ENCODE measurements at places on chromosomes 13 and 19.

DNA sequence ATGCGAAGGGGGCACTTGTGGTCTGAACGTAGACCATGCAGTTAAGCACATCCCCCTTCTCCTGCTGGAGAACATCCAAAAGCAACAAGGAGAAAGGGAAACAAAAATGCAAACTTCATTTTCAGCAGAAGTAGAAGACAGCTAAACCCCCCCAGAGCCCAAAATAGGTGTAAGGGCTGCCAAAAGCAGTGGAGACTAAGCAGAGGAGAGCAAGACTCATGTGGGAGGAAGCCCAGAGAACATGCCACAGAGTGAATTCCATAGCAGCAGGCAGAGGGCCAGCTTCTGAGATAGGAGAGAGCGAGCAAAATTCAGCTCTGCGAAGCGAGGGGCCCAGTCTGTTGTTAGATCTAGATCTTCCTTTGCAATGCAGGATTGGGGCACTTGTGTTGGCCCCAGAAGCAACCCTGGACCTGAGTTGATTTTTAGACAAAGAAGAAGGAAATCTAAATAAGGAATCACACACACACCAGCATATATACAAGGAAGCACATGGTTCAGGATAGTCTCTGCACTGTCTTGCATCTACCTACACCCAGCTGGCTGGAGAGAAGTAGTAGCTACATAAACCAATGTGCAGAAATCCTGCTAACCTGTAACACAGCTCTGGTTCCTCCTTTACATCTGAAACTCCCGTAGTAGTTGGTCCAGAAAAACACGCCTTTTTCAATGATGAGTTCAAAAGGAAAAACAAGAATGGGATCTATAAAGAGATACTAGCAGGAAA, 199.6 kb downstream of the SPRY2 start:
- DNase-seq, result peak; percentile 26

- DNase-seq, result peak; percentile 60
Observed at GRCh38 chr19:7512400-7512851, 3.5 kb upstream of the ZNF358 start.

GRCh38 chr13:31227870-31228269, 28.1 kb downstream of the B3GLCT start:
- no peak for DNase-seq

GRCh38 chr13:75782985-75783384, 146.9 kb downstream of the LMO7 start:
- peak; percentile 32 for DNase-seq

- no peak for DNase-seq
Observed at GRCh38 chr13:38951525-38952313, 38.9 kb downstream of the STOML3 start.

GRCh38 chr19:11041966-11042627, 47.2 kb upstream of the LDLR start:
- DNase-seq, result no peak

GRCh38 chr13:103007427-103007762, 58.8 kb downstream of the SLC10A2 start:
- no peak for DNase-seq

GRCh38 chr19:3333662-3334061, 32.7 kb upstream of the NFIC start:
- no peak for DNase-seq

- no peak for DNase-seq
Observed at GRCh38 chr19:33000510-33000909, 28.5 kb downstream of the FAAP24 start.

GRCh38 chr13:99656844-99657381, 155.6 kb downstream of the TM9SF2 start:
- DNase-seq, result no peak

GRCh38 chr19:1863328-1863637, at the start of gene KLF16:
KLF16 (minus strand) TSS chr19:1863579; CDS start chr19:1863497, 82 bp downstream.
- DNase-seq, result no peak

DNA sequence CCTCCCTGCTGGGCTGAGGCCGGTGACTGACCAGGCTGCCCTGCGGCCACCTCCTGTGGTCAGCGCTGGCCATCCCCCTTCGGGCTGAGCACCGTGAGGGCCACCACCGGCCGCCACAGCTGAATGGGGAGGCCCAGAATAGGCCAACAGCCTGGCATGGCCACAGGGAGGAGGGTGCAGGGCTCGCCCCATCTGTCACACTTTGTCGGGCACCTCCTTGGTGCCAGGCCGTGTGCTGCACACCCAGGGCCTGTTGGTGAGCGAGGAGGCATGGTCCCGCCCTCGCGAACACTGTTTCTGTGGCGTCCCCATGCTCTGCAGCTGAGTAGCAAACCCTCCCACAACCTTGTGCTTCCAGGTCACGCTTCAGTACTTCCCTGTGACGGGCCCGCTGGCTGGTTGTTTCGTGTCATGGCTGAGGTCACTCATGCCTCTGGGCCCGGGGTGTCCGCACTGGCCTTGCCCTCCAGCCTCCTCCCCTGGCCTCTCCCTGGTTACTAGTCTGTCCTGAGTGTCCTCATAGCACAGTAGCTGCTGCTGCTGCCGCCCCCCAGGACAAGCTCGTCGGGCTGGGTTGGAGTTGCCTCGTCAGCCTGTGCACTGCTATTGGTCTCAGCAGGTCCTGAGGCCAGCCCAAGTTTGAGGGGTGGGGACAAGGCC, 15.2 kb downstream of the EPN1 start:
- DNase-seq, result no peak

DNA sequence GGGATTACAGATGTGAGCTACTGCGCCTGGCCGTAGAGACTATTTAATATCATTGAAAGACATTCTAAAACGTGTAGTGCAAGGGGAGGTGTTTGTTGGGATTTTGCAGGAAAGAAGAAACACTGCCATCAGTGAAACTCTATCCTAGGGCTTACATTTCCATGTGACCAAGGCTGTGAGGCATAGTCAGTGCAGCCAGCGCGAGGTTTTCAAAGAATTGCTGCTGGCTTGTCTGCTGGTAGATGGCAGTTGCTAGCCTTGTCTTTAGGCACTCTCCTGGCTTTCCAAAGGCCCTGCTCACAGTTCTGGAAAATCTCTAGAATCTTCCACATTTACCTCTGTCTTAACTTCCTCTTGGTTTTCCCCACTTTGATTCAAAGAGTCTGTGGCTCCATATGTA, 77.5 kb downstream of the GPC6 start:
- no peak for DNase-seq

DNA sequence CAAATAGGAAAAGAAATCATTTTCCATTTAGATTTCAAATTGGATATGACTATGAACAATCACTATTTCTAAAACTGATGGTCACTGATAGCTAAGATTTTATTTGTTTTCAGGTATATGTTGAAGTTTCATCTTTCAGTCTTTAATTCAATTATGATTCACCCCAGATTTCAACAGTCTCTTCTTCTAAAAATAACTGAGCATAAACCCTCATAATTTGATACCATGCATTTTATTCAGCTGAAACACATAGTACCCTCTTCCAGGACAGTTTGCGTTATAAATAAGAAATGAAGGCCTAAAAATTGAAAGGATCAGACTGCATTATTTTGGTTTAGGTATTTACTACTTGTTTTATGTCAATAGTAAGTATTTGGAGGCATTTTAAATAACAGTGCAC, 428.5 kb upstream of the NBEA start:
- no peak for DNase-seq

- DNase-seq, result peak; percentile 25
Observed at GRCh38 chr13:64993514-64994164, 2236.5 kb downstream of the PCDH9 start.

DNA sequence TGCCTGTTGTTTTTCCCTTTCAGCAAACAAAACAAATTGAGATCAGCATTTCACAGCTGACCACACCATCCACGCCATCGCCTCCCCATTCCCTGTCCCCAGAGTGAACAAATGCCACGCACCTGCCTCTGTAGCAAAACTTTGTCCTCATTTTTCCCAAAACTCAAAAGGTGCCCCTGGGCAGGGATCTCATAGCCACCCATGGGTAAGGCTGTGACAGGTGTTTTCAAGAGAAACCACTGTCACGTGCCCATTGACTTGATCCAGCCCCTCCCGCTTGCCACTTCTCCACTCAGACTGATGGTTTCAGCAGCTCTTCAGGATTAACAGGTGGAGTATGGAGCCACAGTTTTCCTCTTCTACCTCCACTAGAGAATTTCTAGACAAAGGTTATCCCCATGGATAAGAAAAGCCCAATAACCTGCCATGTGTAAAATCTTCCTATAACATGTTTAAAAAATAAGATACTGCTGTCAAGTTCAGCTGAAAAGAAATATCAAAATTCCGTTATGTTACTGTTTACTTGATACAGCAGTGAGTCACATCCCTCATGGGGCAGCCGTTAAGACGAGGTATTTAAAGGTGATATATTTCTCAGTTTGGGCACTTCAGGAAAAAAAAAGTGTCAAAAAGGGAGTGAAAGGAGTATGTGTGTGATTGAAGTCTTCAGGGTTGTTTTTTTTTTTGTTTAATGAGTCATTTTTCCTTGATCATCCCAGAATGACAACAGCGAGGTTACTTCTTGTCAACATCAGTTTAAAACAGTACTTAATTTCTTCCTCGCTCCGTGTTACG, 63.5 kb upstream of the GPR183 start:
- no peak for DNase-seq

DNA sequence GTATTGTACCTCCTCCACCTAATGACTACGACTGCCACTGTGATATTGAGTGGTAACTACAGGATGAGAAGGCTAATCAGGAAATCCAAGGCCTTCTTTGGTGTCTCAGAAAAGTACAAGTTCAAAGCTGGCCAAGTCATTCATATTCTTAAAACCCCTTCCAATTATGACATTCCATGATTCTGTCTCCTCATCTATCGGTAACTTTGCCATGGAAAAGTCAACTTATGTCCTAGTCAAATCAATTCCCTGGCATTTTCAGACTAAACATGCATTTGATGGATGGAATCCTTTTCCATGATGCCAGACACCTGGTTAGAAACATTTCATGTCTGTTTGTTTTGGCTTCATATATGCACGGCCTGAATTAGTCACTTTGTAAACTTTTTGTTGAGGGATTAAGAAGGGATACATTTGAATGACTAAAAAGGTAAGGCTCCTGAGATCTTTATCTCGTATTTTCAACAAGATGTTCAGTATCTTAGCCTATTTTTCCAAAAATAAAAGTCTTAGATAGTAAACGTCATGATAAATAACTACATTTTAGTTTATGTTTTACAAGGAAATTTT, 186.5 kb downstream of the NHLRC3 start:
- no peak for DNase-seq

DNA sequence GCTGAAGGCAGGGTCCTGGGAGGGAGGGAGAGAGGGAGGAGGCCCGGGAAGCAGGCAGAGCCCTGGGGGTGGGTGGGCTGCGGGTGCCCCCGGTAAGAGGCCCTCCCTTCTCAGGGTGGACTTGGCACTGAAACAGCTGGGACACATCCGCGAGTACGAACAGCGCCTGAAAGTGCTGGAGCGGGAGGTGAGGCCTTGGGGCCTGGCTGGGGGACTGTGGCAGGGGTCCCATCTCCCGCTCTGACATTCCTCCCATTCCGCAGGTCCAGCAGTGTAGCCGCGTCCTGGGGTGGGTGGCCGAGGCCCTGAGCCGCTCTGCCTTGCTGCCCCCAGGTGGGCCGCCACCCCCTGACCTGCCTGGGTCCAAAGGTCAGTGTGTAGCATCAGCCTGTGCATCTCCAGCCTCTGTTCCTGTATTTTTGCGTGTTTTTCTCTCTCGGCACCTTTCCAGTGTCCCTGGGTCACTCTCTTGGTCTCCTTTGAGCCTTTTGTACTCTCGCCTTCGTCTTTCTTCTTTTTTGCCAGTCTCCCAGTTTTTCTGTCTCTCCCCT, 53.4 kb downstream of the TRPM4 start:
- DNase-seq, result no peak

DNA sequence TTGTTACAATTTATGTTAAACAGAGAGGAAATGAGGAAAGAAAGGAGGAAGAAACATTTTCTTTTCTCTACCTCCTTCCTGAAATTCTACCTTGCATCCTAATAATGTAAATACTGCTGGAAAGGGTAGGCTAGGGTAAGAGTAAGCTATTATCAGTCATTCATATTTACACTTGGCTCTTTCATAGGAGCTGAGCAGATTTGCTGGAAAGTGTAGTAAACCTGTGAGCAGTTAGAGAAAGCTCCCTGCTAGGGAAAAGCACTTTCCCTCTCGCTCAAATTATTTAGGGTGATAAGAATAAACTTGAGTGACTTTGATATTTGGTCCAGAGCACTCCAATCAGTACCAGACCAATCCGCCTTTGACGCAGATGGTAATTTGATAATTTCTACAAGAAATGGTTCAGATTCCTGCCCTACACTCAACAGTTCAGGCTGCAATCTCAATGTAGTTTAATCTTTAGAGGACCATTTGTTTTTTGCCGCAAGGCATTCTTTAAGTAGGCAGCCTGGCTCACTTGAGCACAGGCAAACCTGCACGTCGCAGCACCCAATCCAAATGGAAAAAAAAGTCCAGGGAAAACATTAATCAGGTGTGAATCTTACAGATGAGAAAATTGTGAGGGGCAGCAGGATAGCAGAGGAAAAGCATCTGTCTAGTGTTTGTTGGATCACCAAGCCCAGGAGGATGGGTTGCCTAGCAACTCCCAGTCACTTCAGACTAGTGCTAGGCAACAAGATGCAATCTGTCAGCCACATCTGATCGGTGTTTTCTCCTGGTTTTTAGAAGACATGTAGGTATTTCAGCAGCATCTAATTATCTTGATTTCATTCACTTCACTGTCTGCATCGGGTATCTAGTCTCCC, 68.6 kb upstream of the KL start:
- no peak for DNase-seq

DNA sequence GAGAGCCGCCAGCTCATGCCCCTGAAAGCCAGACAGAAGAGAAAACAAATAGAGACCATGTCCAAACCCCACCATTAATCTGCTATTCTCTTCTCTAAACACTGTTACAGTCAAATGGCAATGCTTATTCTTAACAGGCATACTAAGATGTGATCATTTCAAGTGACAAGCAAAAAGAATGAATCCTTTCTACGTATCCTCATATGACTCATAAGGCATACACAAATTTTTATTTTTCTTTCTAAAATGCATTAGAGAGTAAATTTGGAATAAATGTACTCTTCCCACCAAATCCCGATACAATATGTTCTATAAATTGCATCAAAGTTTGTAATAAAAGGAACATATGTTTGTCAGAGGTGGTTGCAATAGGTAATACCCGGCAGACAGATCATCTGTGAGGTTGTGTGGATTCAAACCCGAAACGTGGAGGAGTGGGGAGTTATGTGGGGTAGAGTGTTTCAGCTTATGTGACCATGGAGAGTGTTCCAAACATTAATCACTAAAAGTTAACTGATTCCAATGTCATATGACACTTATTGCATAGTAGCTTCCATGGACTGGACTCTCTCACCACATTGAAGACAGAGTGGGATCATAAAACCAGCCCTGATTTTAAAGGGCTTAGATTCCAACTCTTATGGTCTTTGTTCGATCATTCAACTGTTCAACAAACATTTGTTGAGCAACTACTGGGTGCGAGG, 213.1 kb downstream of the DCLK1 start:
- no peak for DNase-seq

DNA sequence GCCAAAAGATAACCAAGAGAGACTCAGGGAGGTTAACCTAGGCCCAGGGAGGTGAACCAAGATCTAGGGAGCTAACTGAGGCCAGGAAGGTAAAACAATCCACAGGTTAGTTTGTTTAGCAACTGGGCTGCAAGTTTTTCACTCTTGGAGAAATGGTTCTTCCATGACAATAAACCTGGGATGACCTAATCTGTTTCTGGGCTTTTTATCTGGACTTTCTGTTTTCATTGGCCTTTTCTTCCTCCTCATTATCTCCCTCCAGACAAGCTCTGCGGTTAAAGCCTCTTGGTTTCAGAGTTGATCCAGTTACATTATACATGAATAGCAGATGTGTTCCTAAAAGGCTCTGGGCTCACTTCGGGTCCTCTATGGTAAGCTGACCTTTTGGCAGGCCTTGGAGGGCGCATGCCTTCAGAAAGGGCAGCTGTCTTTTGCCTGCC, 44.2 kb downstream of the PCDH8 start:
- no peak for DNase-seq

Measured in EL (cell line).